Activated naive CD8-positive, alpha-beta T cell treated with anti-CD3 and anti-CD28 coated beads, Interleukin-2, amount 10 ng/mL, durations not matched to agents 7 days and 5 days (primary cell): ENCODE measurements at places on chromosomes 1 and 21. TPM values are rescaled to one million over a fixed set of nuclear protein-coding genes. Genes with fewer than 3 reads are reported as not detected.
A peak's percentile ranks its signal among the peaks of the same experiment; 100 is the strongest.

Gene FCRL2
- not detected for total RNA-seq

Gene FAM72B
- 23.9 TPM for total RNA-seq

GRCh38 chr1:228500143-228500734, 13.1 kb downstream of the RNF187 start:
- no peak for DNase-seq

Gene ZNF695
- total RNA-seq = 0.40 TPM

Gene RBM11
- total RNA-seq = 3.3 TPM

DNA sequence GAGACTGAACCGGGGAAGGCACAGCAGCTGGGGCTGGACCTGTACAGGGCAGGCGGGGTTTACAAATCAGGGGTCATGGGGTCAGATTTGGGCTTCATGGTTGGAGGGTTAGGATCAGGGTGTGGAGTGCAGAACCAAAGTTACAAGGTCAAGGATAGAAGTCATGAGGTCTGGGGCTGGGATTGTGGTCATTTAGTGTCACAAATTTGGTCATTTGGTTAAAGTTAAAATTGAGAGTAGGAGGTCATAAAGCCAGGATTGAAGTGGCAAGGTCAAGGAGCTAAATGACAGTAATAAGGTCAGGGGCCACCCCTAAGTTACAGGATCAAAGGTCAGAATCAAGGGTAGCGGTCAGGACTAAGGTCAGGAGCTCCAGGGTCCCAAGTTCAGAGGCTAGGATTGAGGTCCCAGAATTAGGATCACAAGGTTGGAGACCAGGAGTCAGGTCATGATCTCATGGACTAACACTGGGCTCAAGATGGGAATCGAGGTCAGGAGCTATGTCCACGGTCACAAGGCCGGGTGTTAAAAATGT, 20.4 kb downstream of the SERINC2 start:
- no peak for DNase-seq

Gene RAVER2
- total RNA-seq = 7.7 TPM

DNA sequence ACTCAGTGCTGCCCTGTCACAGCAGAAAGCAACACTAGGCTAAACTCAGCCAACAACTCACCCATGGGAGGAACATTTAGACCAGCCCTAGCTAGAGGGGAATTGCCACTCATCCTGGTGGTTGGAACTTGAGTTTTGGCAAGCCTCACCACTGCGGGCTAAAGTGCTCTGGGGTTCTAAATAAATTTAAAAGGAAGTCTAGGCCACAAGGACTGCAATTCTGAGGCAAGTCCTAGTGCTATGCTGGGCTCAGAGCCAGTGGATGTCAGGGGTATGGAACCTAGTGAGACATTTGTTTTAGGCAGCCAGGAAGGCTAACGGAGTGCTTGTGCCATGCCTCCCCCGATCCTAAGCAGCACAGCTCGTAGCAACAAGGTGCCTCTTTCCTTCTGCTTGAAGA, 78.0 kb downstream of the RGS13 start:
- no peak for DNase-seq

GRCh38 chr1:64875101-64875500, 91.2 kb downstream of the JAK1 start:
- no peak for DNase-seq

DNA sequence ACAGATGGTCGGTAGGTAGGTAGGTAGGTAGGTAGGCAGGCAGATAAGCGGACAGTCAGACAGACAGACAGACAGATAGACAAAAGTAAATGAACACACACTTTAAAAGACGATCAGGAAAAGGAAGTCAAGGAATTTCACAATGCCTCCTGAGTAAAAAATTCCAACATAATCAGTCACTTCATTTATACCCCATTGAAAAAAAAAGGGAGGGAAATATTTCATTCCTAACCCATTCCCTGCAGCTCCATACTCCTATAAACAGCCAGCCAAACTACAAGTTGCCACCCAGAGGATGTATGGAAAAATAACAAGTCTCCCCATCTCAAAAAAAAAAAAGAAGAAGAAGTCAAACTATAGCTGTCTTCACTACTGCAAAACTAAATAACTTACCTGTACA, 43.4 kb downstream of the ZZZ3 start:
- no peak for DNase-seq

- DNase-seq = no peak
Measured at GRCh38 chr21:34501716-34502115, 10.3 kb downstream of the KCNE1 start.

DNA sequence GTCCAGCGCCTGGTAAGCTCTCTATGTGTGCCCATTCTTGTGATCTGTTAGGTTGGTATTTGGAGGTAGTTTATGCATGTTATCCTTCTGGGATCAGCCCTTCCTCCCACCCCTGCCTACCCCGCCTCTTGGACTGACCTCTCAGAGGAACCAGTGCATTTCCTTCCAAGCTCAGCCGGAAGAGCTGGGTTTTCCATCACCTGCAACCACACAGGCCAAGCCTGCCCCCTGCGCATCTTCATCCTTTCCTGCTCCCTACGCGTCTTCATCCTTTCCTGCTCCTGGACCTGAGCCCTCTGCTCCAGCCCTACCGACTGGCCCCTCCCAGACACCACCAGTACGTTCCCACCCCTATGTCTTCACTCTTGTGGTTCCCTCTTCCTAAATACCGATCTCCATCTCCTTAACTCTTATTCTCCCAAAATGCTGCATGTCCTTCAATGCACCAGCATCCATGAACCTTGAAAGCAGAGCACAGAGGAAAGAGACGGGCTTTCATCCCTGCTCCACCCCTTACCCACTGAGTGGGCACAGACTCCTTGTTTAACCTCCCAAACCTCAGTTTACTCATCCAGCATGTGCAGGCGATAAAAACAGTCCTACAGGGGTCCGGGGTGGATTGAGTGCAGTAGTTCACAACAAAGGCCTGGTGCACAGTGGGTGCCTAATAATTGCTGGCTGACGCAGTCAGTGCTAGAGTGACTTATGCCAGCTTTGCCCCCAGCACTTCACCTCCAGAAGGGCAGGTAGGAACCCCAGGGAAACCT, 526.3 kb downstream of the MATN1 start:
- no peak for DNase-seq

Gene VANGL2
- 0.34 TPM for total RNA-seq

Gene CD84
- total RNA-seq = 66.8 TPM

DNA sequence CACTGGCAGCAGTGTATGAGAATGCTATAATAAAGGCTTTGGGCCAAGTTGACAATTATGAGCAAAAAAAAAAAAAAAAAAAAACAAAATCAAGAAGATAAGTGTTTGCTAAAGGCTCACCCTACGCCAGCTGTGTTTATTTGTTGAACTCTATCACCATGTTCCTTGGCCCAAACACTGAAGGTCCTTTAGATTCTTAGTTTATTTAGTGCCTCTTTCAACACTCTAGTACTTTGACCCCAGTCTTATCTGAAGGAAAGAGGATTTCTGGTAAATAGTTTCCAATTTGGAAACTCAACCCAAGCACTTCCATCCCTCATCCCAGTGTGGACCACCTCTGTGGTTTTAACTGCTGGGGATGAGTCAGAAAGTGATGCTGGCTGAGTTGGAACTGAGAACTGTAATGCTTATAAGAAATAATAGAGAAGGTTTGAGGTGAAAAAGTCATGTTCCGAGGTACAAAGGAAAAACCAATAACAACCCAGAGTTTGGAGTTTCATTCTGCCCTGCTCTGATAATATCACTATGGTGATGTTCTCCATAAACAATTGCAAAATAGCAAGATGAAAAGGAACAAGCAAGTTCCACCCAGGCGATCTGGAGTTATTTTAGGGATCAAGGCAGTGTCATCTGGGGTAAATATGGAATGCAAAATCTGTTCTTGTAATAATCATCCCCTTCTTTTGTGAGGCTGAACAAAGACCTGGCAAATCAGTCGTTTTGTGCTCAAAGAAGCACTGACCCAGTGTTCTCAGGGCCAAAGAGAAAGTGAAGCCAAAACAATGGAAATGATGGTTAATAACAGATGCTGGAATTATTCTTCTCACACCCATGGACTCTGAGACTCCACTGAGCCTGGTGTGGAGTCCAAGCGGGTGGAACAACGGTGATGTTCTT, 19.7 kb upstream of the CAPZB start:
- DNase-seq = no peak

DNA sequence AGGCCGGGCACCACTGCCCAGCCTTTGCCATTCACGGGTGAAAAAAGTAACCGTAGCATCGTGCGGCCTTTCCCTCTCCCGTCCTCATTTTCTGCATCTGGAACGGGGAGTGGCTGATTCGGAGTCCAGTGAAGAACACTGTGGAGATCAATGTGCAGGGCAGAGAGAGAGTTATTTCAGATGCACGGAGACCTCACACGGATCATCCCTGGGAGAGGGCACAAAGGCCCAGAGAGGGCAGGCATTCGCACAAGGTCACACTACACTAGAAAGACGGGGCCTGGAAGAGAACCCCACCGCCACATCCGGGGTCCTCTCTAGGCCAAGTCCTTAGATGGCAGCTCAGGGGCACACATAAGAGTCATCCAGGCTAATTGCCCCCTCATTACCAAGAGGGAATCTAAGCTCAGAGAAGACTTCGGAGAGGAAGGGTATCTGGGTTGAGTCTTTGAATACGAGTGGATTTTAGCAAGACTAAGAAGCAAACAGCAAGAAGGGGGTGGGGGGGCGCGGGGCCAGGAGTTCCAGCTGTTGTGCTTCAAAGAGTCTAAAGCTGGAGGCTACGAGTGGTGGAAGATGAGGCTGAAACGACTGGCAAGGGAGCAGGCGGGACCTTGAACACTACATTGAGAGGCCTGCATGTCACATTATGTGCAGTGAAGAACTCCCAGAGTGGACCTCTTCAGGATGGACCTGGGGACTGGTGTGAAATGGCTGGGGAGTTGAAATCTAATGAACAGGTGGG, 857 bp downstream of the GPX7 start:
- DNase-seq = no peak

DNA sequence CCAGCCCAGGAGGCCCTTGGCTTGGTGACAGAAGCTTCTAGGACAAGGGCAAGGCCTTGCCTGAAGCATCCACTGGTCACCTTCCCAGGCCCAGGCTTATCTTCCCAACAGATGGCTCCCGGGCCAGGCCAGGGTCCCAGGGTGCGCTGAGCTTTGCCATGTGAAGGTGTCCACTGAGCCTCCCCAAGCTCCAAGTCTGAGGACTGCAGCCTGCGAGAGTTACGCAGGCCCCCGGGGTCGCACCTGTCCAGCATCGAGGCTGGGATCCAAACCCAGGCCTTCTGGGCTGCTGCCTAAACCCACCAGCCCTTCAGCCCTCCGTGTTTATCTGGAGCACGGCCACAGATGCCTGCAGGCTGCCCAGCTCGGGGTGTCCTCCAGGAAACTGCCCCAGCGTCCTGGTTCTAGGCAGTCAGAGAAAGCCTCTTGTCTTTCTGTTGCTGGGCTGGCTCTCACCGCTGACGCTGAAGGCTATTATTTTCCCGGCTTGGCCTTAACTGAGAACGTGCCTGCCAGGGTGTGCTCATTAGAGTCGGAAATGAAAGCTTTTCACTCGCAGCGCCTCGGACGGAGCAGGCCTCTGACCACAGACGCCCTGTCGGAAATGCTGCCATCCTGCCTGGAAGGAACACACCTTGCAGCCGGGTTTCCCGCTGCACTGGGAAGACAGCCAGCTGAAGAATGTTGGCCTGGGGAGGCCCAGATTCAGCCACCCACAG, 71.4 kb downstream of the MEGF6 start:
- DNase-seq = no peak

Gene OLFML3
- total RNA-seq = 0.45 TPM

GRCh38 chr1:201183209-201183608, 7.4 kb upstream of the IGFN1 start:
- DNase-seq = no peak

GRCh38 chr1:197444755-197445154, 176.7 kb downstream of the CRB1 start:
- no peak for DNase-seq

DNA sequence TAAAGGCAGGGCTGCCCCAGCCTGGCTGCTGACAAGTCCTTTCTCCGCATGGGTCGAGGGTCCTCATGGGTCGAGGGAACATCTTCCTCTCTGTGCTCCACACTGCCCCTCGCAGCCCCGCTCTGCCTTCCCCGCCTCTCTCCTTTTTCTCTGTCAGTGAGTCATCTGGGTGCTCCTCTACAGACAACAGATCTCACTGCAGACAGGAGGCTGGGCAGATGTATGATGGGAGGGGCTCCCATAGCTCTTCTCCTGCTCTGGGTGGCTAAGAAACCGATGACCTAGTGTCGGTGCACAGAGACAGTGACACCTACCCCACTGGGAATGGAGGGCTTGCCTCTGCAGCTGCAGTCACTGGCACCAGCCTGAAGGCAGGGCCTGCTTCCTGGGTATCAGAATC, 5.5 kb downstream of the KCNA10 start:
- DNase-seq = no peak

Gene LORICRIN
- not detected for total RNA-seq

Gene TMPRSS15
- total RNA-seq = not detected

DNA sequence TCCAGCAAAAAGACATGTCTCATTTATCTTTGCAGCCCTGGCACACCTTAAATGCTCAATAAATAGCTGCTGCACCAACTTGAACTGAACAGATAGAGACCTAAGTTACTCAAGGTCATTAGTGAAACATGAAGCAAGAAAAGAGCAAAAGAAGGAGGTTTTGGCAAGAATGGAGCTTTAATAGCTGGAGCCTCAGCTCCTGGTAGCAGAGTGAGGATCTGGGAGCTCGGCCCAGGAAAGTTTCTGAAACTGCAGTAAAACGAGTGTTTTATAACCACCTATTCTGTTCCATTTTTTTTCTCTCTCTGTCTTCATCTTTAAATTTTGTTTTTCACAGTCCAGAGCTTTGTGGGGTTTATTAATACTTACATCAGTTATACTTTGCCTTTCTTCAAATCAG, 207.5 kb downstream of the SETD4 start:
- no peak for DNase-seq

Gene MROH7
- total RNA-seq = not detected

- DNase-seq = peak; percentile 68
Measured at GRCh38 chr1:9181990-9182783, 52.4 kb upstream of the H6PD start.

- no peak for DNase-seq
Measured at GRCh38 chr1:20584890-20585289, 4.0 kb upstream of the CDA start.

Gene HIVEP3
- 10.7 TPM for total RNA-seq

GRCh38 chr1:147611021-147611426, 59.3 kb downstream of the ACP6 start:
- no peak for DNase-seq

- DNase-seq = no peak
Measured at GRCh38 chr1:109613361-109614147, 5.9 kb downstream of the GNAT2 start.

Gene ITLN2
- not detected for total RNA-seq

Gene APCS
- total RNA-seq = not detected
